ENCODE measurements at places on chromosomes 2 and 18.

- DNase-seq = no peak
These were observed 208.4 kb downstream of the MYCN start for GRCh38 chr2:16148632-16149348.

DNA sequence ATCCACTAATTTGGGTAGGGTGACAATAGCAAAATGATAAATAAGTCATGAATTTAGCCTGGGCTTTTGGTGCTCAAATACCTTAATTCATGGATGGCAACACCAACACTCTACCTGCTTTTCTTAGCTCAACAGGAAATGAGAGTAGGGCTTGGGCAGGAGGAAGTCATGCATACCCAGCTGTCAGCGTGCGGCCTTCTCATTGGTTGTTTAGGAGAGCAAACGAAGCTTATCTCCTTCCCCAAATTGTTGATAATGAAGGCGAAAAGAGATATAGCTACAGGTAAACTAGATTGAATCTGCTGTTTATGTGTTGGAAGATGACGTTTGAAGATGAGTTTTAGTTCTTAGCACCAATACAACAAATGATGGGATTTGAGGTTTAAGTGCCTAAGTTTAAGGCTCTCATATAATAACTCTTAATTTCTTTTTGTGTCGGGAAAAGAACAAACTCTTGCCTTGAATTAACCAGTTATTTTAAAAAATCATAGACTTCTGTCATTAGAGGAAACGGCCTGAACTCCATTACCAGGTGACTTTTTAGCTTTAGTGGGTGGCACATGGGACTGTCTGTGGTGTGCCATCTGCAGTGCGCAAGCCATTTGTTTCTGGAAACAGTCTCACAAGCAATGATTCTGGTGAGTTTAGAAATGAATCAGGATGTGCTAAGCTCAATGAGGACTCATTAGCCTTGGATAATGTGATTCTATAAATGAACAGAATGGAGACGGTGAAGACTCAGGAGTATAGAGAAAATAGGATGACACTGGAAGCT, 19.8 kb downstream of the MAP4K4 start:
- no peak for DNase-seq

- DNase-seq = no peak
These were observed at the start of gene TXNDC2 for GRCh38 chr18:9885170-9886004. Gene TXNDC2 (plus strand): TSS chr18:9885973. CDS start chr18:9886681, 708 bp downstream.

GRCh38 chr2:1287427-1287826, 125.8 kb upstream of the TPO start:
- no peak for DNase-seq

DNA sequence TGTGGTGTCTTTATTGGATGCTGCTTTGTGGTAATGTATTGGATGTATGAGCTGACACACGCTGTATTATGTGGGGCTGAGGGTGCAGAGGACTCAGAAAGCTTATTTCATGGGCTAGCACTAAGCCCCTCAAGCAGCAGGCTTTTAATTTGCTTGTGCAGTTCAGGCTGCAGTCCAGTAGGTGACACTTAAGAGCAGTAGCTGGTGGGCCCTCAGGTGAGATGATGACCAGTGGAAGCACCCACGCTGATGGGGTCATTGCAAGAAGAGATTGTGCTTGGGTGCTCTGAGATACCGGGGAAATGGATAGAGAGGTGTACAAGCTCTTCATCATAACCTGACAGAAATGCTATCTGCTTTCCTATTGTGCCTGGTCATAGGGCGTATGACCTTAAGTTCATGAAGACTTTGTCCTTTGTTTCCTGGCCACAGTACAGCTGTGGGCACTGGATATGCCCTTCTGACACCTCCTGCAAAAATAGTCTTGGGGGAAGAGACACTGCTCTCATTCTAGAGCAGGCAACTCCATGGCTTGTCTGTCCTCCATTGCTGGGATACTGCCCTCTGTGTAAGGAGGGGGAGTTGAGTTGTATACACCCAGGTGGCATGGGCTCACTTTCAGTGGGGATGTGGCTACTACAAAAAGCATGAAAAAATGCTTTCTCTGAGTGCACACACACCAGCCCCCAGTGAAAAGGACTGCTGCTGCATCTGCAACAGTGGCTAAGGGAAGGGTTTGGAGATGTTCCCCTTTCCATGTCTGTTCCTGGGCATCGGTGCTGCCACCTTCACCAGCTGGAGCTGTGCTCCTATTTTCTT, 205.7 kb upstream of the ZSWIM2 start:
- DNase-seq = no peak

GRCh38 chr2:108923736-108924579, 65.1 kb downstream of the EDAR start:
- no peak for DNase-seq

DNA sequence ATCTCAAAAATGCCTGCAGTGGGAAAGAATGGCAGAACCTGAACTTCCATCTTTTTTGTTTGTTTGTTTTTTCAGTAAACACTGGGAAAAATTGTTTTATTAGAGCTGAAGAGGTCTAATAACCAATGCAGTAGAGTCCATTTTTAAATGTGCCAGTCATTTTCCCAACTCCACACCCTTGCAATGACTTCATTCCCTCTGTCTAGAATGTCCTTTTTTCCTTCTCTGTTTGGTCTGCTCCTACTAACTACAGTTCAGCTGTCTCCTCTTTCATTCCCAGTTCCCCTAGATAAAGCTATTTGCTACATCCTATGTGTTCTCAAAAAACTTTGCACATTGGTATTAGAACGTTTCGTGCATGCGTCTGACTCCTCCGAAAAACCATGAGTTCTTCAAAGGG, 9.3 kb upstream of the RAPH1 start:
- no peak for DNase-seq

DNA sequence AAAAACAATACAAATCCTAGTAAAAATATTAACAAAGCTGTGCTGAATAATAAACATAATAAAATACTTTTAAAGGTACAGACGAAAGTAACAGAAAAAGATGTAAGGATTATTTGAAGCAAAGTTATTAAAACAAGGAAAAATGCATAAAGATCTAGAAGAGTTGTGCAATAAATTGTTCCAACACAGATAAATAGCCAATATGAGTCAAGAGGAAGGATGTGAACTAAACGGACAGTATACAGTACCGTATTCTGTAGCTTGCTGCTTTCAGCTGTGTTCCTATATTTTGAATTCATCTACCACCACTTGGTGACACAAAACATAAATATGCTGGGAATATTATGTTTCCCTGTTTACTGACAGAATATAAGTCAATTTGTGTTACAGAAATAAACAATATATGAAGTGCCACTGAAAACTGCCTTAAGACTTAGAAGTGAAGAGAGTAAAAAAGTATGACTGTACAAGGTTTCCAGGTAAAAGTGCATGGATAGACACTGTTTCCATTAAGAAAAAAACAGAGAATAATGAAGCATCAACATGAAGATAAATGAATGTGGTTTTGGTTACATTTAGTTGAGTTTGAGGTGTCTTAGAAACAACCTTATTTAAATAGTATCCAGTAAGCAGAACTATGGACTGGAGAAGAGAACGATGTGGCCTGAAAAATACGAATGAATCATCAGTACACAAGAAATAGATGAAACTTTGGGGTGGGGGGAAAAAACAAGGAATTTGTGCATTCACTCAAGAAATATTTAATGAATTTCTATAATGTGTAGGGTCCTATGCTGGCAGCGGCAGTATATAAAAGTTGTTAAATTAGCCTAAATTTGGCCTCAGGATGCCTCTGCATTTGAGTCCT, 13.1 kb downstream of the PPP3R1 start:
- no peak for DNase-seq

DNA sequence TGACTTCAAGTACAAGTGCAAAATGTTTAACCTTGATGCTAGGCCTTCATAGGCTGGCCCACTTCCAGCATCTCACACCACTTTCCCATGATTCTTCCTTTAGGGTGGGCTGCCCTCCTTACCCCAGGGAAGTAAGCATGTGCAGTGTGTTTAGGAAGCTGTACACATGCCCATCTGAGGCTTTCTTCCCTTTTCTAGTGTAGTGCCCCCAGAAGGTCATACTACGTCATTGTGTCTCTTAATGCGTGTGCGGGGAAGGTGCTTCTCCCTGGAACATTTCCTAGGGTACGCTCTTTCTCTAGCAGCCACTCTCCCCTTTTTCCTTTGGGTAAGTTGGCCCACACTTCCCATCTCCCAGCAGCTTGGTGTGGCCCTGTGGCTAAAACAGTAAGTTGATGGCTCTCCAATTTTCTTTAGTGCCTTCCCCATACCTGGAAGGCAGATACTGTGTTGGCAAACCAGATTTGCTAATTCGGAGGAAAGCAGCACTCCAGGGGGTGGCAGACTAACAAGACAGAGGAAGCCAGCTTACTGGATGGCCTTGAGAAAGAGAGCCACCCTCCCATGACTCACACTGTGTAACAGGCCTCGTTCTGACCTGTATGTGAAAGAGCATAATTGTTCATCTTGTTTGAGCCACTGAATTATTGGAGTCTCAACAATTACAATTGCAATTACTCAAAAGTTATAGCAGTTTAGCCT, 1.1 kb upstream of the SULT6B1 start:
- peak; percentile 57 for DNase-seq

DNA sequence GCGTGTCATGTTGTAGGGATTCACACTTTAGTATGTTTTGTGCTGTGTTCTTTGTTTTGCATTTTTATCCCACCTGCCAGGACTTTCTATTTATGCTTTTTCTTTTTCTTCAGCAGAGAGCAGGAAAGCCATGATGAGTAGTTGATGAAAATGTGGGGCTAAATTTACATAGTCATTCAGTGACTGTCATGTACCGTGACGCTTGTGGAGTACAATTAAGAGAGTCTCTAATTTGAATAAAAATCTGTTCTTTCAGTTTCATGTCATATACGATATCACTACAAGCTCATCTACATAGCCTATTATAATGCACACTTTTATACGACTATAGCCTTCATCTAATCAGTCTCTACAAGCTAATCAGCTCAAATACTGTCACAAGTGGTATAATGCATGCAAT, 112.7 kb upstream of the SPATS2L start:
- no peak for DNase-seq

DNA sequence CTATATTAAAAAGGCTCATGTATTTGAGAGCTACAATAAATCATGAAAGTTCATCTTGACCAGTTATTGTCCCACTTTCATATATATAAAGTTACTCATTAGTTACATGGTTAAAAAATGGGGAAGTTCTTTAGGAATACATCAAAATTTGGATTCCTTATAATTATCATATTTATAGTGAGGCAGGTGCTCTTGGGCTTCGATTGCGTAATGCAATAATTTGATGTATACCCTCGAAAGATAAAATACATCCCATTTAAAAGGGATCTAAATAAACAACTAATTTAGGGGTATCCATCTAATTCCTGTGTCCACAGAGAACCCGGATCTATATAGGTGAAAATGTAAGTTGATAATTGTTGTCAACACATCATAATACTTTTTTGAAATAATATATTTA, 444.6 kb downstream of the RIT2 start:
- no peak for DNase-seq

DNA sequence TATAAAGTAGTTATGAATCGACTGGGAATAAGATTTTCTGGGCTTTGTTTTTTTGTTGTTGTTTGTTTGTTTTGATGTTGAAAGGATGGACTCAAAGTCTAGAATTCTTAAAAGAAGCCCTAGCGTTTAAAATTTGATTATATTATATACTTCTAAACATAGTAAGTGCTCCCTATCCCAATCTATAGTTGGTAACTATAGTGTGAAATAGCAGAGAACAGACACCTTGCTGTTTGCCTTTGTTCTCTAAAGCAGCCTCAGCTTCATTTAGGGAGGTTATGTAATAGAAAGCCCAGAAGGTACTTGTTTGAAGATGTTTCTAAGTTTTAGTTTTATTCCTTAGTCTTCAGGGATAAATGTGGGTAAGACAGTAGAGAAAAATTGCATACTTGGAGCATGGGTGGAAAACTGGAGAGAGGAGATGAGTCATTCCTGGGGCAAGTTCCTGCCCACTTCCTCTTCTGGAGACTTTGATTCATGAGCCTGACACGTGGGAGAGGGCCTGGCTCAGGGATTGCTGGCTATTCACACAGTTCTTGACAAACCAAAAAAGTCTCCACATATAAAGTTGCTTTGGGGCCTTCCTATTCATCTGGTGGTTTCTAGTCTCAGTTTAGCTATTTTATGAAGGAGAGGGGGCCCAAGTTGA, 131.9 kb downstream of the MYO1B start:
- DNase-seq = peak; percentile 88
